Lung (tissue), 17 donors: ENCODE measurements at places on chromosomes 4 and X.

DNA sequence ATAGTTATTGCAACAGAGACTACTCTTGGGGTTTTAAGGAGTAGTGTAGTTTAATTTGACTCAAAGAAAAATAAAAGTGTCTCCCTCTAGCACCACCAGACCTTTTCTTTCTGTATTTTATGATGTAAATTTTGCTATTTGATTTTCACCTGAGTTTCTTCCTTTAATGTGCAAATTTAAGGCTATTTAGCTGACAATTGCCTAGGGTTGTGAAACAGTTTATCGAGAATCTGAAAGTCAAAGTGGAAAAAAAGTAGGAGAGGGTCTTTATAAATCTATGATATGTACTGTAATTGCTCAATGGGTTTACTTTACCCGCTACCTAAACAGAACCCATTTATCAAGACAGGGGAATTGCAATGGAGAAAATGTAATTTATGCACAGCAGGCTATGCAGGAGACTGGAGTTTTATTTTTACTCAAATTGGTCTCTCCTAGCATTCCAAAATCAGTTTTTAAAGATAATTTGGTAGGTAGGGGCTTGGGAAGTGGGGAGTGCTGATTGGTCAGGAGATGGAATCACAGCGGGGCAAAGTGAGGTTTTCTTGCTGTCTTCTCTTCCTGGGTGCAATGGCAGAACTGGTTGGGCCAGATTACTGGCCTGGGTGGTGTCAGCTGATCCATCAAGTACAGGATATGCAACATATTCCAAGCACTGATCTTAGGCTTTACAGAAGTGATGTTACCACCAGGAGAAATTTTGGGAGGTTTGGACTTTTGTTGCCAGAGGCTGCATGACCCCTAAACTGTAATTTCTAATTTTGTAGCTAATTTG, 228.6 kb upstream of the TACR3 start:
- H3K27me3 ChIP-seq = no peaks in the 10 kb centered on the region
- no peaks in the 10 kb centered on the region for H3K4me1 ChIP-seq
- no peak overlapping the region for H3K27ac ChIP-seq
- no peak overlapping the region for H3K4me3 ChIP-seq

DNA sequence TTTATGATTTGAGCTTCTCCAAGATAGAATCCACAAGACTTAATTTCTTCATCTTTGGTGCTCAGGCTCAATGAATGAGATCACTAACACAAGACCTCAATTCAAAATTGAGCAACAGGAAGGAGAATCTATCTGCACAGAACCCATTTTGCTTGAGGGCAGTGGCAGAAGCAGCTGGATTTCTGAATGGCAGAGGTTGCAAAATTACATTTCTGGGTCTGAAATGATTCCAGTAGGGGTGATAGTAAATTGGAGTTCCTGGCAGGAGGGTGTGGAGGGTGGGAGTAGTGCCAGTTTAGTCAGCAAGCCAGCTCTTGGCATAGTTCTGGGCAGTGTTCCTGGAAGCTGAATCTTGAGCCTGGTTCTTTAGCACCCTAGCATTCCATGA, 281.1 kb downstream of the SLC7A11 start:
- no peak overlapping the region for H3K27ac ChIP-seq
- H3K27me3 ChIP-seq = no peaks in the 10 kb centered on the region
- no peak overlapping the region for H3K4me3 ChIP-seq
- peaks cover 15% of the 10 kb centered on the region for H3K4me1 ChIP-seq

DNA sequence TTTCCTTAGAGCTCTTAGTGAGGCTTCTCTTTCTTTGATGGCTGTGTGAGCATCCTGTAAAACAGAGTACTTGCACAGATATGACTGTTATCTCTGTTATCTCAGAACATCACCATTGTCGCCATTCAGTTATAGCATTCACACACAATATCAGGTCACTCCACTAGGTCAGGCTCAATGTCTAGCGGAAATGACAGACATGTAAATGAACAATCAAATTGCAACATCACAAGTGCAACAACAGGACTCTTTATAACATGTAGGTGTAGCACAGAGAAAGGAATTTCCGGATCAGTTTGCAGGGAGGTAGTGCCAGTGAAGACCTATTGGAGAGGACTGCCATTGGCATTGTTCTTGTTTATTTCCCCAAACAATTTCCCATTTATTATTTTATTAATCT, 43.2 kb upstream of the IGSF1 start:
- peaks cover 37% of the 10 kb centered on the region for H3K27me3 ChIP-seq
- no peak for DNase-seq
- no peak overlapping the region for H3K27ac ChIP-seq
- H3K4me1 ChIP-seq = peaks cover 2% of the 10 kb centered on the region

- H3K27me3 ChIP-seq = no peaks in the 10 kb centered on the region
- no peaks in the 10 kb centered on the region for H3K36me3 ChIP-seq
- no peaks in the 10 kb centered on the region for H3K4me1 ChIP-seq
Observed at GRCh38 chr4:26088433-26088928, 174.5 kb downstream of the SMIM20 start.

- H3K4me3 ChIP-seq = no peak overlapping the region
- H3K36me3 ChIP-seq = peaks cover 15% of the 10 kb centered on the region
Observed at GRCh38 chrX:71117358-71117757, 1.0 kb upstream of the MED12 start.

- no peaks in the 10 kb centered on the region for H3K36me3 ChIP-seq
- no peak overlapping the region for H3K4me3 ChIP-seq
- no peak overlapping the region for H3K27ac ChIP-seq
- no peaks in the 10 kb centered on the region for H3K27me3 ChIP-seq
Observed at GRCh38 chrX:11397680-11398079, 104.5 kb downstream of the AMELX start.

DNA sequence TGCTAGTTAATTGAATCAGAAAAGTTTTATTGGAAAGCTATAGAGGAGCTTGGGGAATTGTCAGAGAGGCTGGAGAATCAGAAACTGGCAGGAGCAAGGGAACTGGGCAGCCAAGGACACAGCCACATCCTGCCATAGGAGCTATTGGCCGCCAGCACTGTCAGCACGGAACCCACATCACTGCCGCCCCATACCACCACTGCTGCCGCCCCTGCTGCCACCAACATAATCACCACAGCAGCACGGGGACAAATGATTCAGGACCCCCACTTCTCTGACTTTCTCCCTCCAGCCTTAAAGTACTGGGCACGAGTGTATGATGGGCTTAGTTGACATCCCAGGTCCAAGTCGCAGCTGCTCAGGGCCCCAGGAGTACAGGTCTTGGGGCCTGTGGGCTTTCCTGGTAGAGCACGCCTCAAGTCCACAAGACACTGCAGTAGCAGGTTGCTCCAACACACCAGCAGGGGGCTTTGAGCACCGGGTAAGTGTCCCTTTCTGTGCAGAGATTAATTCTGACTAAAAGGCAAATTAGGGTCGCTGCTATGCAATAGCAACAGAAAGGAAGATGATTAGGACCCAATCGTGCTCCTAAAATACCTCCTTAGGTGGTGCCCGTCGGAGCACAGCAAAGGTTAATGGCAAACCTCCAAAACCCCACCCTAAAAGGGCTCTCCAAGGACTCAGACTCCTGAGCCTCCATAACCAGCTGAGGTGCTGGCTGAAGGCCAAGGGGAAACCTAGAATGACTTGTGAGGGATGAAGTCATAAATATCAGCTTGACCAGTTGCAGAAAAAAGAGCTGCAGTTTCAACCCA, 6.9 kb downstream of the PJA1 start:
- peaks cover 28% of the 10 kb centered on the region for H3K4me1 ChIP-seq
- peak; percentile 83 for DNase-seq
- H3K27me3 ChIP-seq = peaks cover 2% of the 10 kb centered on the region

- peak overlapping the region; percentile 42 for H3K27ac ChIP-seq
- no peaks in the 10 kb centered on the region for H3K27me3 ChIP-seq
- H3K4me1 ChIP-seq = peaks cover 2% of the 10 kb centered on the region
- DNase-seq = peak; percentile 71
- no peak overlapping the region for H3K4me3 ChIP-seq
Observed at GRCh38 chrX:150547375-150548115, 20.9 kb upstream of the MTM1 start.

GRCh38 chrX:67893931-67894330, 350.1 kb downstream of the AR start:
- no peaks in the 10 kb centered on the region for H3K27me3 ChIP-seq
- no peaks in the 10 kb centered on the region for H3K36me3 ChIP-seq
- H3K4me3 ChIP-seq = no peak overlapping the region
- DNase-seq = peak; percentile 7
- no peak overlapping the region for H3K27ac ChIP-seq

GRCh38 chrX:119488749-119489148, 20.5 kb downstream of the SLC25A5 start:
- peak; percentile 55 for DNase-seq
- no peaks in the 10 kb centered on the region for H3K4me1 ChIP-seq
- H3K4me3 ChIP-seq = no peak overlapping the region
- no peak overlapping the region for H3K27ac ChIP-seq
- H3K27me3 ChIP-seq = peaks cover 2% of the 10 kb centered on the region

DNA sequence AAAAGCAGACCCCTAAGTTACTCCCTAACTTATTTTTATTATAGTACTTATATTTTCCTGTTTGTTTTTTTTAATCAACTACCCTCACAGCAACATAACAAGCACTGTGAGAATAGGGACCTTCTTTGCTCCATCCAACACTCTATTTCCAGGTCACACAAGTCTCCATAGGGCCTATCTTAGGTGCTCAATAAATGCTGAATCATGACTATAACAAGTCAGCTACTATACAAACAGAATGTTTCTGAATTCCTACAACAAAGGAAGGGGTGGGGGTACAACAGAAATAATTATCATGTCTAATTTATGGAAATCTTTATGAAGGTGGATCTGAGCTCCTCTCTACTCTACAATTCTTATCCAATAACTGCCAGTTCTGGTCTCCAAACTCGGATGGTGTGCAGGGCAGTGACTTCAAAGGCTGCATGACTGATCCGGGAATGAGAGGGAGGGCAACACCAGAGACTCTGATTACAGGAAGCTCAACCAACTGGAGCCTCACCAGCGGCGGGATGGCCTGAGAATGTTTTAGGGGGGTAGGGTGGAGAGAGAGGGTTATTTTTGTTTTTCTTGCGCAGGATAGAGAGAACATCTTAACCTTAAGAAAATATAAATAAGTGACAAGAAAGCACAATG, 71.1 kb downstream of the HADH start:
- H3K36me3 ChIP-seq = no peaks in the 10 kb centered on the region
- no peak overlapping the region for H3K4me3 ChIP-seq
- no peaks in the 10 kb centered on the region for H3K4me1 ChIP-seq
- no peaks in the 10 kb centered on the region for H3K27me3 ChIP-seq
- no peak for DNase-seq
- no peak overlapping the region for H3K27ac ChIP-seq

DNA sequence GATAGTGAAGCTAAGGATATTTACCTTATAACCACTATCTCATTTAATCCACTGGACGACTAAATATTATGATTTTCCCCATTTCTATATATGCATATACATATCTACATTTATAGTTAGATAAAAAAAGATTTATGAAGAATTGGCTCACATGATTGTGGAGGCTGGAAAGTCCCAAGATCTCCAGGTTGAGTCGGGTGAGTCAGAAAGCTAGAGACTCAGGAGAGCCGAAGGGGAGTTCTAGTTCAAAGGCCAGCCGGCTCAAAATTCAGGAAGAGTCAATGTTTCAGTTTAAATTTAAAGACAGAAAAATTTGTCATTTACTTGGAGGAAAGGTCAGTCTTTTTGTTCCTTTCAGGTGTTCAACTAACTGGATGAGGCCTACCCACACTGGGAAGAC, 158.2 kb upstream of the CPEB2 start:
- DNase-seq = no peak
- no peaks in the 10 kb centered on the region for H3K36me3 ChIP-seq
- no peaks in the 10 kb centered on the region for H3K27me3 ChIP-seq
- no peak overlapping the region for H3K4me3 ChIP-seq
- no peak overlapping the region for H3K27ac ChIP-seq

GRCh38 chrX:152926923-152927322, 29.1 kb downstream of the ZNF185 start:
- H3K4me3 ChIP-seq = no peak overlapping the region
- no peaks in the 10 kb centered on the region for H3K27me3 ChIP-seq
- no peaks in the 10 kb centered on the region for H3K4me1 ChIP-seq
- no peak for DNase-seq

- no peak overlapping the region for H3K4me3 ChIP-seq
- no peaks in the 10 kb centered on the region for H3K4me1 ChIP-seq
- H3K27me3 ChIP-seq = no peaks in the 10 kb centered on the region
- H3K36me3 ChIP-seq = no peaks in the 10 kb centered on the region
- H3K27ac ChIP-seq = no peak overlapping the region
- no peak for DNase-seq
Observed at GRCh38 chr4:128483041-128483440, 195.4 kb upstream of the PGRMC2 start.

GRCh38 chr4:48196758-48197504, 62.9 kb upstream of the TXK start:
- H3K4me1 ChIP-seq = peaks cover 2% of the 10 kb centered on the region
- no peak for DNase-seq
- no peak overlapping the region for H3K27ac ChIP-seq
- H3K27me3 ChIP-seq = no peaks in the 10 kb centered on the region
- no peaks in the 10 kb centered on the region for H3K36me3 ChIP-seq
- no peak overlapping the region for H3K4me3 ChIP-seq

DNA sequence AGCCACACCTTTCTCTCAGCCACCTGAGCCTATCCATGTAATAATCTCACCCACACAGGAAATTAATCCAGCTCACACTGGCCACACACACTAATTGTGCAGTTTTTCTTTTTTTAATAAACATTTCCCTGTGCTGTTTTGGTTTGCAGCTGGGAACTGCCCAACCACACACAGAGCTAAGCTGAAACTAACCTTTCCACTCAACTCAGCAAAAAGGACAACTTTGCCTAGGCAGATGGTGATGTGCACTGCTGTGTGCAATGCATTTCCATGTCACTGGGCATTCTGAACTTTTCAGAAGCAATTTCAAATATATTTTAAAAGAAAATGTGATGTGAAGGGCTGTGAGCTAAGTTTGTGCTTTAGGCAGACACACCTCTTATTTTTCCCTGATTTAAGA, 70.0 kb upstream of the TLL1 start:
- no peak overlapping the region for H3K27ac ChIP-seq
- H3K4me3 ChIP-seq = no peak overlapping the region
- H3K36me3 ChIP-seq = no peaks in the 10 kb centered on the region
- no peak for DNase-seq
- H3K4me1 ChIP-seq = no peaks in the 10 kb centered on the region

GRCh38 chr4:3491681-3492405, 28.7 kb downstream of the DOK7 start:
- peaks cover 3% of the 10 kb centered on the region for H3K4me1 ChIP-seq
- no peak overlapping the region for H3K27ac ChIP-seq
- H3K27me3 ChIP-seq = no peaks in the 10 kb centered on the region
- H3K36me3 ChIP-seq = no peaks in the 10 kb centered on the region
- H3K4me3 ChIP-seq = no peak overlapping the region

DNA sequence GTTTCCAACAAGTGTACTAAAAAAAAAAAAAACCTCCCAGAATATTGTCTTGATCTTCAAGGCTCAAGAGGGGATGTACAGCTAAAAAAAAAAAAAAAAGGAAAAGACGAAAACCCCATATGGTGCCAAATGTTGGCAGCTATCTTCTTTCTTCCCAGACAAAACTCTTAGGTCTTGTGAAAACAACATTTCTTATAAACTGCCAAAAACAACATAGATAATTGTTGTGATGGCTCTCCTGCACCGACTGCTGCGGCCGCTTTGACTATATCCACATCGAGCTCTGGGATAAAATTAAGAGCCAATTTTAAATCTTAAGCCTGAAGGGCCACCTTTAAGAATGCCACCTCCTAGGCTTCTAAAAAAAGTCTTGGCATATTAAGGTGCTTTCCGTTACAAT, 23.5 kb downstream of the PDGFC start:
- no peak for DNase-seq
- no peak overlapping the region for H3K27ac ChIP-seq
- H3K36me3 ChIP-seq = no peaks in the 10 kb centered on the region
- H3K27me3 ChIP-seq = no peaks in the 10 kb centered on the region
- no peak overlapping the region for H3K4me3 ChIP-seq

GRCh38 chr4:97577004-97577403, 566.3 kb downstream of the STPG2 start:
- no peak overlapping the region for H3K4me3 ChIP-seq
- no peak for DNase-seq
- no peak overlapping the region for H3K27ac ChIP-seq
